CD4-positive, alpha-beta T cell treated with Interleukin-17A for 4 hours (primary cell): ENCODE measurements at places on chromosomes 5 and 9.

- DNase-seq = no peak
Measured at GRCh38 chr5:31767335-31768031, 128.6 kb downstream of the PDZD2 start.

DNA sequence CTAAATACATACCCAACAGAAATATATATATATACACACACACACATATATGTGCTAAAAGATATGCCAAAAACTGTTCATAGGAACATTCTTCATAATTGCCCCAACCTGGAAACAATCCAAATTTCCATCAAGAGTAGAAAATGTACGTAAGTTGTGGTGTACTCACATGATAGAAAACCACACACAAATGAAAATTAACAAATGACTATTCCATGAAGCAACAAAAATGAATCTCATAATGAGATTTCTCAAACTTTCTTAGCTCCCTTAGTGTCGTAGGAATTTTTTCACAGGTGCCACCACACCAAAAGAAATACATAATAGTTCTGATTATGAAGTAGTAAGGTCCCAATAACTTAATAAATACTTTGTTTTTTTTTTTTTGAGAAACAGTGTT is 7.8 kb downstream of the ATP10B start:
- no peak for DNase-seq

DNA sequence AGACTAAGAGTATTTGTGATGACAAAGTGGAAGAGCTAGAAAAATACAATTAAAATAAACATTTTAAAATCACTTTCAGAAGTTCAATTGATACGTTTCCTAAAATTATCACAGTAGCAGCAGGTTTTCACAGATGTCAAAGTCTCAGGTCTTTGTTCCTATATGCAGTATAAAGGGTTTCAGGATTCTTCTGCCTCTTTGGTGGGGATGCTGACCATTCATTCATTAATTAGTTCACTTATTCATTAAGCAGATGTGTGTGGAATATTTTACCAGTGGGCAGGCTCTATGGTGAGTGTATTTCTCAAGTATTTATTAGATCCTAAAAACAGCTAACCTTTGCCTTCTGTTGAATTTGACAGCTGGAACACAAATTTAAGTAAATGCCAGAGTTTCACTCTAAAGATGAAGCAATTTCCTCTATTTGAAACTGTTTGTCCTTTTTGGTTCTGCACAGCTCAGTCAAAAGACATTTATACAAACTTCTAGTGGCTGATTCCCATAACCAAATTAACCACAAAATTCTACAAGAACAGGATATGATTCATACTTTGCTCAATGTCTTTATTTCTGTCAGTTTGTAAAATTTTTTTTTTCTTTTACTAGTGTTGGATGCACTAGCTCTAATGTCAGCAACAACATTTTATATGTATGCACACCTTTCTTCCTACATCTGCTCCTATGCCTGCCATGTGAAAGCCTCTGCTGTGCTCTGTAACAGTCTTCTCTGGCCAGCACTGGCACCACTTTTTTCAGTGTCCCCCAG is 75.9 kb upstream of the PRR16 start:
- DNase-seq = no peak

DNA sequence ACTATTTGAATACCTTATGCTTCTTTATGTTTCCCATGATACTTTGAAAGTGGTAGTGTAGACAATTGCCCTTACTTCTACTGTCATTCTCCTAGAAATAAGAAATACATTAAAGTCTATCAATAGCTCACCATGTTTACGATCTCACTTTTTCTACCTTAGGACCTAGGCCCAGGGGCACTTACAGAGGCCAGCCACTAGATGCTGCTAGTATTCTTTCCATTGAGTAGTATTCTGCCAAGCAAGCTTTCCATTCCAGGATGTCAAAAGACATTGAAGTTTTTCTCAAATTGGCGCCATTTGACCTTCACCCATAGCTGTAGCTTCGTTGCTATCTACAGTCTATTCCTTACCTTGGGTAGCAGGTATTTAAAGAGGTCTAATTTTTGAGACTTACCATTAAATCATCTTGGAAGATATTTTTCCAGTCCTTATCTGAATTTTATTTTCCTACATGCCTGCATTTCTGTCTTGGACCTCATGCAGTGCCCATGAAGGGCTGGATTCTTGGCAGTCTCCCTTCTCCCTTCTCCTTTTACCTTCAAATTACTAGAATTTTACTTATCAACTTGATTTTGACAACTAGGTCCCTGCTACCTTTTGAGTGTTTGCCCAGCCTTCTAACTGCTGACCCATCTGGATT is 246.0 kb upstream of the NUDT12 start:
- DNase-seq = no peak

- no peak for DNase-seq
Measured at GRCh38 chr5:155263381-155263780, 249.8 kb downstream of the KIF4B start.

- DNase-seq = no peak
Measured at GRCh38 chr5:163387589-163388343, 49.6 kb upstream of the CCNG1 start.

DNA sequence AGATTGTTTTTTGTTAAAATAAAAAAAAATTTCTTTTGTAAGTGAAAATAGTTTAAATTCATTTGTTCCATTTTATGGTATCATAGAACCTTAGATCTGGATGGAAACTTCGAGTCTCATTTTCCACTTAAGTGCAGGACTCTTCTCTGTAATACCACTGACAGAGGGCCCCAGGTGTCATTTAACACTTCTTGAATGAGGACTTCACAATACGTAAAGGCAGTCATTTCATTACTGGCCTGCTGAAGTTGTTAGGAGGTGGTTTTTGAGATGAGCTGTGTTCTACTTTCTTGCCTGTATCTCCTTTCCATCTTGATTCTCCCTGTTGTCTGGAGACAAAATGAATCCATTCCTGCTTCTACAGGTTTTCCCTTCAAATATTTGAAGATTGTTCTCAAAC is 455.3 kb downstream of the DMRT2 start:
- DNase-seq = no peak

DNA sequence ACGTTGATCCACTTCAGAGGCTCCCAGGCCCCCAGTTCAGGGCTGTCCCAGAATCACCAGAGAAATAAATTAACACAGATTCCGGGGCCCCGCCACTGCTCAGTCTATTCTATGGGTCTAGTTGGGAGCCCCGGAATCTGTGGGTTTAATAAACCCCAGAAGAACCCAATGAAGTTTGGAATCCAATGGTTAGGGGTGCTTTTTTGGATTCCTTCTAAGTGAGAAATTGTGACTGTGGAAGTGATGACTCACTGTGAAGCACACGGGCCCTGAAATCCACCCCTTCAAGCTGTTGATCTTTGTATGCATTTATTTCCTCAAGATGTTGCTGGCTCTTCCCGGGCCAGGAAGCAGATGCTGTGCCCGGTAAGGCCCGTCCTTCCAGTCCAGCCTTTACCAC is 57.3 kb upstream of the SLC28A3 start:
- DNase-seq = no peak
